ENCODE measurements at places on chromosomes 11 and 22. TPM values are rescaled to one million over a fixed set of nuclear protein-coding genes. Genes with fewer than 3 reads are reported as not detected.

Gene LRRC51
- total RNA-seq, result 8.9 TPM

DNA sequence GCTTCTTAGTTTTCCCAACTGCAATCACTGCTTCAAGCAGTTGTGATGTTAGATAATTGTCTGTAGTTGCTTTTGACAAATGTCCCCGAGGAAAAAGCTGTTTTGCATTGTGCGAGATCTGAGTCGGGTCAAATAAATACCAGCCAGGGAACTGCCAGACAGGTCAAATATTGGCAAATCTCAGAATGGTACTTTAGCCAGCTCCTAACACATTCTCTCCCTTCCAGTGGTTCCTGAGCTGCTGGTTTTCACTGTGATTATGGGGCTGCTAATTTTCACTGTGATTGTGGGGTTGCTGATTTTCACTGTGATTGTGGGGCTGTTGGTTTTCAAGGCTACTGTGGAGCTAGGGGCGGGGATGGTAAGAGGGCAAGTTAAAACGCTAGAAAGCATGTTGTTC lies 14.3 kb downstream of the RASSF10 start:
- DNase-seq, result no peak
- no peak overlapping the region for H3K27ac ChIP-seq
- H3K4me3 ChIP-seq, result no peak overlapping the region
- H3K36me3 ChIP-seq, result no peaks in the 10 kb centered on the region
- no peaks in the 10 kb centered on the region for H3K4me1 ChIP-seq
- no peaks in the 10 kb centered on the region for H3K27me3 ChIP-seq

Gene OOSP3
- total RNA-seq, result not detected

Gene CHEK2
- total RNA-seq, result 7.7 TPM

Gene TEAD1
- 0.89 TPM for total RNA-seq

GRCh38 chr11:11667056-11667455 lies 45.3 kb upstream of the GALNT18 start:
- no peaks in the 10 kb centered on the region for H3K27me3 ChIP-seq
- H3K4me3 ChIP-seq, result no peak overlapping the region
- no peak overlapping the region for H3K27ac ChIP-seq
- no peaks in the 10 kb centered on the region for H3K36me3 ChIP-seq
- no peaks in the 10 kb centered on the region for H3K4me1 ChIP-seq

Gene PIWIL4
- total RNA-seq, result 0.58 TPM

- no peak overlapping the region for H3K27ac ChIP-seq
- no peak overlapping the region for H3K4me3 ChIP-seq
- H3K4me1 ChIP-seq, result no peaks in the 10 kb centered on the region
- peaks cover 3% of the 10 kb centered on the region for H3K27me3 ChIP-seq
Measured at GRCh38 chr11:60345489-60345888, 18.4 kb downstream of the MS4A6E start.

GRCh38 chr22:47030143-47030661 lies 267.8 kb downstream of the TBC1D22A start:
- H3K4me1 ChIP-seq, result no peaks in the 10 kb centered on the region
- DNase-seq, result no peak
- H3K27ac ChIP-seq, result no peak overlapping the region
- no peak overlapping the region for H3K4me3 ChIP-seq

Gene KDELR3
- 0.33 TPM for total RNA-seq

DNA sequence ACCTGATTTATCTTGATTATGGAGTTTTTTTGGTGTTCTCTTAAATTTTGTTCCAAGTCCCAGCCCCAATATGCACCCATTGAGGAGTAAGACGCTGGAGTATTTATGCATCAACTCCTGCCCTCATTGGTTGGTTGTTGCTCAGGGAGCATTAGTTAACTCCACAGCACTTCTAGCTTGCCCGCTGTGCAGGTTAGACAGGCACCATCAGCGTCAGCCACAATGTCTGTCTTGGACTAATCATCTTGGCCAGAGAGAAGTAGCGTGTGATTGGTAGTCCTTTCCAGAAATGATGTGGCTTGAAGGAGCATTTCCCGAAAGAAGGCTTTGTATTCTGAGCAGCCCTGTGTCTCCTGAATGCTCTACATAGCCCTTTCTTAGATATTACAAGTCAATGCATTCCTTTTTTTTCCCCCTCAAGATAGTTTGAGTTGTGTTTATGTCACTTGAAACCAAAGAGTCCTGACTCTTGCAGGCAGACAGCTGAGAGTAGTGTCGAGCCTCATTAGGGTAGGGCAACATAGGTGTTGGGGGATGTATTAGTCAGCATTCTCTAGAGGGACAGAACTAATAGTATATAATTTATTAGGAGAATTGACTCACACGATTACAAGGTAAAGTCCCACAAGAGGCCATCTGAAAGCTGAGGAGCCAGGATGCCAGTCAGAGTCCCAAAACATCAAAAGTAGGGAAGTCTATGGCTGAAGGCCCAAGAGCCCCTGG lies 94.6 kb upstream of the RCN1 start:
- no peaks in the 10 kb centered on the region for H3K36me3 ChIP-seq
- H3K4me3 ChIP-seq, result no peak overlapping the region
- no peak overlapping the region for H3K27ac ChIP-seq
- no peaks in the 10 kb centered on the region for H3K27me3 ChIP-seq
- peaks cover 14% of the 10 kb centered on the region for H3K4me1 ChIP-seq
- no peak for DNase-seq

Gene MIOX
- total RNA-seq, result 0.31 TPM

Gene PPARA
- total RNA-seq, result 11.2 TPM

- H3K36me3 ChIP-seq, result no peaks in the 10 kb centered on the region
- H3K4me1 ChIP-seq, result no peaks in the 10 kb centered on the region
- no peaks in the 10 kb centered on the region for H3K27me3 ChIP-seq
- no peak overlapping the region for H3K27ac ChIP-seq
- no peak overlapping the region for H3K4me3 ChIP-seq
- no peak for DNase-seq
Measured at GRCh38 chr11:127625402-127625801, 624.8 kb upstream of the KIRREL3 start.

GRCh38 chr11:135006800-135007199 lies 594.8 kb upstream of the B3GAT1 start:
- no peaks in the 10 kb centered on the region for H3K36me3 ChIP-seq
- no peaks in the 10 kb centered on the region for H3K4me1 ChIP-seq
- H3K27me3 ChIP-seq, result no peaks in the 10 kb centered on the region
- no peak for DNase-seq
- H3K4me3 ChIP-seq, result no peak overlapping the region

Gene BTBD18
- total RNA-seq, result not detected

- DNase-seq, result no peak
- no peak overlapping the region for H3K4me3 ChIP-seq
- H3K27me3 ChIP-seq, result no peaks in the 10 kb centered on the region
- H3K36me3 ChIP-seq, result no peaks in the 10 kb centered on the region
- no peak overlapping the region for H3K27ac ChIP-seq
Measured at GRCh38 chr11:125300791-125301218, 136.3 kb downstream of the PKNOX2 start.

- H3K27ac ChIP-seq, result no peak overlapping the region
- no peaks in the 10 kb centered on the region for H3K4me1 ChIP-seq
- no peaks in the 10 kb centered on the region for H3K36me3 ChIP-seq
Measured at GRCh38 chr22:42693055-42693762, 27.5 kb downstream of the A4GALT start.

Measured in CD8-positive, alpha-beta memory T cell (primary cell).